ENCODE measurements at places on chromosomes 2 and 18.
A peak's percentile ranks its signal among the peaks of the same experiment; 100 is the strongest.

DNA sequence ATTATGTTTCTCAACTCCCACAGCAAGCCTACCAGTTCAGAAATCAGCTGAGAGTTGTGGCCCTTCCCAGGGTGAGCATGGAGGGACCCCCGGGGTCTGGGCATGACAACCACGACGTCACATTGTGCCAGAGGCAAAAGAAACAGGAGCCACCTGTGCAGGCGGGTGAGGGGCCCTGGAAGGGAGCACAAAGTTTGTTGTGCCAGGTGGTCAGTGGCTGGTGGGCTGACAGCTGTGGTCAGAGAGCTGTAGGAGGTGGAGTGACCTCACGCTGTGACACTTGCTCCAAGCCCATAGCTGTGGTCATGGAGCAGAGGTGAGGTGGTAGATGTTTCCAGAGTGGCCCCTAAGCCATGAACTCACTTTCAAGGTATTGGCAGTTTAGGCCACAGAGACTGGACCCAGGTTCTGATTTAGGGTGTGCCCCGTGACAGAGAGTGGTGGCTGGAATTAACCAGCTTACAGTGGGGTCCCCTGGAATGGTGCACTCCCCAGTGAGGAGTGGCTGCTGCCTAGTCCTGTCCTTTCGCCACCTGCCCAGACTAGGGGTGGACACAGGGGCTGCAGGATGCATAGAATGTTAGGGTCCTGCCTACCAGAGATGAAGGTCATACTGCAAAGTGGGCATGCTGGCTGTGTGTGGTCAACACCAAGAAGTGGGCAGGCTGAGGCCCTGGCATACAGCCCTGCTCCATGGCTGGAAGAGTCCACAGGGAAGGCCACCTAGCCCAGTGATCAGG, 136.4 kb downstream of the GLI2 start:
- DNase-seq, result no peak

- peak; percentile 54 for DNase-seq
Measured at GRCh38 chr2:215949991-215950404, 63.4 kb downstream of the MREG start.

- DNase-seq, result peak; percentile 84
Measured at GRCh38 chr2:85400541-85401463, 9.4 kb downstream of the CAPG start.

- DNase-seq, result no peak
Measured at GRCh38 chr2:119180892-119181291, 22.3 kb upstream of the C1QL2 start.

DNA sequence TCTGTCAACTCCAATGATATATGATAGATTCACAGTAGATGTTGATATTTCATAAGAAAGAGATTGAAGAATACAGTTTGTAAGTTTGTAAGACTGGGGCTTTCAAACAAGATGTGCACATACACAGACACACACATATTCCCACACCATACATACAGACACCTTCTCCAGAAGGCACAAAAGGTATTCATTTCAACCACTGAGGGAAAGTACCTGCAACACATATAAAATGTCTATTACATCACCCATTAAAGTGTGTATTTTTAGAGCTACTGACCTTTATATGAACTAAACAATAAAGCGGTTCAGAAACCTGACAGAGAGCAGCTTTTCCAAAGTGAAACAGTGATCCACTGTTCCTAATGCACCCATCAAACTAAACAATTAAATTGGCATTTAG, 53.3 kb downstream of the CCDC148 start:
- no peak for DNase-seq

GRCh38 chr2:127541809-127542208, 6.3 kb downstream of the MYO7B start:
- peak; percentile 73 for DNase-seq

DNA sequence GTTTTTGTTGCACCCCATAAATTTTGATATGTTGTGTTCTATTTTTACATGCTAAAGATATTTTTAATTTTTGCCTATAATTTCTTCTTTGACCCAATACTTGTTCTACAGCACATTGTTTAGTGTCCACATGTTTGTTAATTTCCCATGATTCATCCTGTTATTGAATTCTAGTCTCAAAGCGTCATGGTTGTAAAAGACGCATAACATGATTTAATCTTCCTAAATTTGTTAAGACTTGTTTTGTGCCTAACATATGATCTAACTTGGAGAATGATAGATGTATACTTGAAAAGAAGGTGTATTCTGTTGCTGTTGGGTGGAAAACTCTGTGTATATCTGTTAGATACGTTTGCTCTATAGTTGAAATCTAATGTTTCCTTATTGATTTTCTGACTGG, 27.1 kb upstream of the SULT1C3 start:
- DNase-seq, result no peak
